ENCODE measurements at places on chromosomes 4 and X.
A peak's percentile ranks its signal among the peaks of the same experiment; 100 is the strongest.

GRCh38 chr4:1021386-1022050 lies 10.1 kb downstream of the FGFRL1 start:
- DNase-seq: no peak

DNA sequence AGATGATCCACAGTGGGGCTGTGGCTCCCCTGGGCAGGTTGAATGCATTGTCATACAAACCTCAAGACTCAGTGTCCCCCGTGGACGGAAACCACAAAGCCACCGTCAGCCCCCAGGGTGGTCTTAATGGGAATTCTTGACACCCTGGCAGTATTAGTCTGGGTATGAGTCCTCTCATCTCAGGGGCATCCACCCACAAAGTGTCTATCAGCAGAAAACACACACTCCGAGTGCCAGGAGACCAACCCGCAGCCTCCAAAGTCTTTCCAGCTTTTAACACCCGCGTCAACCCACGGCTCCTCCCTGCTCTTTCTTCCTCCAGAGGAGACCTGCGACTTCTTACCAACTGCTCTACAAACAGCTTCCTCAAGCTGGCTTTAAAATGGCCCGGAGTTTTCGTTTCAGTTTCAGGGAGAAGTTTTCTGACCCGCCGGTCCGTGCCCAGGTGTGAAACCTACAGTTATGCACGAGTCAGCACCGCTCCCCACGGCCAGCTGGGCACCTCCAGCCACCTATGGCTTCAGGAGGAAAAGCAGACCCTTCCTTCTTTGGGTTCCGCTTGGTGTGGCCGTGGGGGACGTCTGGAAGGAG lies 14.4 kb upstream of the ASMTL start:
- no peak for DNase-seq

DNA sequence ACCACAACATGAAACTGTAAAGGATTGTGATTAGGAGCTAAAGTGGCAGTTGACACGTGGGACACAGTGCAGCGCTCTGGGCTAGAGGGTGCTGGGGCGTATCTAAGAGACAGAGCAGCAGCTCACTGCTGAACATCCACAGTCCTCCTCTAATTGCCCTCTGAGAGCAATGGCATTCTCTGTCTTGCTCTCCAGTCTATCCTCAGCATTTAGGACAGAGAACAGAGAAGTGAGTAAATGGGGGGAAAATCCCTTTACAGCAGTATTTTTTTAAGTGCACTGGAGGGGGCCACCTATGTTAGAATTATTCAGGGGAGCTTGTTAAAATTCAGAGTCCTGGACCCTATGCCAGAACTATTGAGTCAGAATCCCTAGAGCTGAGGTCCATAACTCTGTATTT lies 4.2 kb upstream of the TMEM154 start:
- DNase-seq: no peak

DNA sequence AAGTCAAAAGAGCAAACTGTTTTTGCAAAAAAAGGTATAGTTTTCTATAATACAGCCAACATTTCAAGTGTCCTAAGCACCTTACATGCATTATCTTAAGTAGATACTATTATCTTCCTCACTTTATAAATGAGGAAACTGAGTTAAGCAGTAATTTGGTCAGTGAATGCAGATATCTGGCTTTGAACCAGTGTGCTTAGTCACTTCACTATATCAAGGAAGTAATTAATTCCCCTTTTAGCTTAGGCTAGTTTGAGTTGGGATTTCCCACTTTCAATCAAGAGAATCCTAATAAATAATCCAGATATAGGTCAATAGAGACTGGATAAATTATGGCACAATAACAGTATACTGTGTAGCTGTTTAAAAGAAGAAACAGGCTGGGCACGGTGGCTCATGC lies 14.8 kb downstream of the SPINK2 start:
- DNase-seq: no peak

GRCh38 chr4:145170223-145170622 lies 10.2 kb downstream of the OTUD4 start:
- DNase-seq: no peak

DNA sequence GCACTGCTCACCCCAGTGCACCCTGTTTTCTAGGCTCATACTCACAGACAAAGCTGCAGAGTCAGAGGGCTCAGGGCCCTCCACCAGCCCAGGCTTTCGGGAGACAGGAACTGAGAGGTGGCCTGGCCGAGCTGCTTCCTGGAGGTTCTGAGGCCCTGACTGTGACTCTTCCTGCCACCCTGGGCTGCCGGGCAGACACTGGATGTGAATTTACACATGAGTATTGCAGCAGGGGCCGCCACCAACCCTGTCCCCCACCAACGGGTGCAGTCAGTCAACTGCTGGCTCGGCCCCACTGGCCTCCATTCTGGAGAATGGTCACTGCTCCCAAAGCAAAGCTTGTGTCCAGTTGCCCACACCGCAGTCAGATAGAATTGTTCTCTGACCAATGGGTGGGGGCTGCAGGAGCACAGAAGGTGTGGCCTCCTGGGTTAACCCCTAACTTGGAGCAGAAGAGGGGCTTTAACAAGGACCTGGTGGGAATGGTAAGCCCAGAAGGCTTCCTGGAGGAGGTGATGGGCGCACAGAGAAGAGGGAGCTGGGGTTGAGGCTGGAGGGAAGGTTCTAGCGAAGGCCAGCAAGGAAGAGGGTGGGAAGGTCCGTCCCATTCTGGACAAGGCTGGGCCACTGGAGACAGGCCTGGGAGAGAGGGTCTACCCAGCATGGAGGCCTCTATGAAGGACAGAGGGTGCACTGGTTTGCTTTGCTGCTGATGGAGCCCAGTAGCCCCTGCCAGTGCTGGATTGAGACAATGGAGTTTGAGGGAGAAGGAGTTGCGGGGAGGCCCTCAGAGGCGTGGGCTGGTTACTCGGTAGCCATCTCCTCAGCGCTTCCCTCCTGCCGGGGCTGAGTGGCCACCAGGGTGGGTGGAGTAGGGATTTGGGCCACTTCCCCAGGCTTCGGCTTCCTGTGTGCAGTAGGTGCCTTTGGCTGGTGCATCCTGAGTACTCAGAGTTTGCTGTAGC lies 135.3 kb downstream of the CPZ start:
- DNase-seq: no peak

DNA sequence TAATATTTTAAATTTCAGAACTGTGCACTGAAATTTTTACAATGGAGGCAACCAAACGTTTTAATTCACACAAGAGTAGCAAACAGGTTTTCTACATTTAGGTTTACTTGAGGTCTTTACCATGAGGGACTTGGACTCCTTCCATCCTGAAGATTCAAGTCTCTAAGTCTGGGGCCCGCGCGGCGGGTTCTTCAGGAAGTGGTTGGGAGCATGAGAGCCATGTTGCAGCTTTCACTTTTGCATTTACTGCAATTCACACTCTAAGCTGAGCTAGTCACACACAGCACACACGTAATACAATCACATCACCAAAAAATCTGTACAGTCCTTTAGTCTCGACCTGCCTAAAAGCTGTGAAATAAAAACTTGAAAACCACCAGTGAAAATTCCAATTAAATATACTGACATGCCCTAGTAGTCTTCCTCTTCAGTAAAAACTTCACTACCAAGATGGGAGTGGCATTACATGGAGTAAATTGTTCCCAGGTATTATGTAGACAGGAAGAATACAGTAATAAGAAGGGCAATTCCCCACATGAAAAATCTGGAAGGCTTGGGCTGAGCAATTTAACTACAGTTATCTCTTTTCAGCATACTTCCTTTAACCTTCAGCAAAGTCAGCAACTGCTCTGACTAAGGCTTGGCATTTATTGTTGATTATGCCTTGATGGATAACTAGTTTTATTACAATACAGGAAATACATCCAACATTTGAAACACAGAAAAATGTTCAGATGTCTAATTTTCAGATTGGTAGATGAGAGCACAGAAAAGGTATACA lies 571.1 kb upstream of the DIPK2B start:
- DNase-seq: no peak

DNA sequence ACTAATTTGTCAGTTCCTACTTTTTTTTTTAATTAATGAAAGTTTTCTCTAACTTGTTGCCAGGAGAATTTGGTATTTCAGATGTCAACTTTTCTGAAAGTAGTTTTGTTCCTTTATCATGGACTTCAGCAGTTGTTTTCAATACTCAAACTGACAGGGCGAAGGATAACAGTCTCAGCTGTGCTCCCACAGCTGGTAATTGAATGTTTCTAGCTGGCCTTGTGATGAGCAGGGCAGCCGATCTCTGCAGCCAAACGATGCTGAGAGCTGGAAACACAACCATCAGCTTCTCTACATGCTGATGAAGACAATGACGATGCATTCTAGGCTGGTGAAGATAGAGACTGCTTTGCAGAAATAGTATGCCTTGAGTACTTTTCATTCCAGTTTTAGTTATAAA lies 130.0 kb upstream of the MAP9 start:
- no peak for DNase-seq

DNA sequence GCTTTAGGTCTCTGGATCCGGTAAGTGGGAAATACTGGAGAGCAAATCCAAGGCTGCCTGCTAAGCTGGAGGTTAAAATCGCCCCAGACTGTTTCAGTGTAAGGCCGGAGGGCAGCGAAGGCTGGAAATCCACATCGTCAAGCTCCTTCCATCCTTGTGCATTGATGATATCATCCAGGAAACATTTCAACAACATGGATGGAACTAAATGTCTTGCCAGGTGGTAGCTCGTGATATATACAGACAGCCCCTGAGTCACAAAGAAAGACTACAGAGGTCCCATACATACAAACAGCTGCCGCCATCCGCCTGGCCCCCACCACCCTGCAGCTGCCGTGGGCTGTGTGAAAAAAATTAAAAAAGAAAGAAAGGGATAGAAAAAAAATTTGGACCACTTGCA lies 148.9 kb upstream of the RBPJ start:
- DNase-seq: peak; percentile 37

DNA sequence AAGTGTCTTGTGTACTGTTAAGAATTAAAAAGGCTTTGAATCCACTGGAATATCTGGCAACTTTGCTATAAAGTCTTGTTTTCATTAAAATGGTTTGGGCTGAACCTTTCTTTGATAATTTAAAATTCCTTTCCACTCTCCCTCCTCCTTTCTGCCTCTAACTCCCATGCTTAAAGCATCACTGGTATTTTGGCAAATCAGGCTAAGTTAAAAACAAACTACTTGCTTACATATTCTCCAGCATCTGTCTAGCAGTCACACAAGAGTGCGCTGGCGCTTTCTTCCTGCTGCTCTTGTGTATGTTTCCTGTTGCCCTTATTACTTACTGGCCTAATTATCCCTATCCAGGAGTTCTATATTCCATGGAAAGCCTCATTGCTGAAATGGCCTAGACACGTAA lies 136.6 kb downstream of the VEGFC start:
- no peak for DNase-seq

DNA sequence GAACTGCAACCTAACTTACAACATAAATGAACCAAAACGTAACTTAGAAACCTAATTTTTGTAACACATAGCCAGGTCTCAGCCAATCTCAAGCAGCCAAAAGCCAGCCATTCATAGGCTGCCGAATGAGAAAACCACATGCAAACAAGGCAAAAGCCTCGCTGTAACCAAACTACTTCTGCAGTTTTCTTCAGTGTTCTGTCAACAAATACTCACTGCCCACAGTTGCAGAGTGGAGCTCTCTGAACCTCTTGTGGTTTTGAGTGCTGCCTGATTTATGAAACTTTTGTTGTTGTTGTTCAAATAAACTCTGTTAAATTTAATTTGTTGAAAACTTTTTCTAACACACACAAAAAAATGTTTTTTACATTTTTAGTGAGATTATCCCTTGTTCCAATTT lies 251.2 kb downstream of the PAPSS1 start:
- DNase-seq: no peak

DNA sequence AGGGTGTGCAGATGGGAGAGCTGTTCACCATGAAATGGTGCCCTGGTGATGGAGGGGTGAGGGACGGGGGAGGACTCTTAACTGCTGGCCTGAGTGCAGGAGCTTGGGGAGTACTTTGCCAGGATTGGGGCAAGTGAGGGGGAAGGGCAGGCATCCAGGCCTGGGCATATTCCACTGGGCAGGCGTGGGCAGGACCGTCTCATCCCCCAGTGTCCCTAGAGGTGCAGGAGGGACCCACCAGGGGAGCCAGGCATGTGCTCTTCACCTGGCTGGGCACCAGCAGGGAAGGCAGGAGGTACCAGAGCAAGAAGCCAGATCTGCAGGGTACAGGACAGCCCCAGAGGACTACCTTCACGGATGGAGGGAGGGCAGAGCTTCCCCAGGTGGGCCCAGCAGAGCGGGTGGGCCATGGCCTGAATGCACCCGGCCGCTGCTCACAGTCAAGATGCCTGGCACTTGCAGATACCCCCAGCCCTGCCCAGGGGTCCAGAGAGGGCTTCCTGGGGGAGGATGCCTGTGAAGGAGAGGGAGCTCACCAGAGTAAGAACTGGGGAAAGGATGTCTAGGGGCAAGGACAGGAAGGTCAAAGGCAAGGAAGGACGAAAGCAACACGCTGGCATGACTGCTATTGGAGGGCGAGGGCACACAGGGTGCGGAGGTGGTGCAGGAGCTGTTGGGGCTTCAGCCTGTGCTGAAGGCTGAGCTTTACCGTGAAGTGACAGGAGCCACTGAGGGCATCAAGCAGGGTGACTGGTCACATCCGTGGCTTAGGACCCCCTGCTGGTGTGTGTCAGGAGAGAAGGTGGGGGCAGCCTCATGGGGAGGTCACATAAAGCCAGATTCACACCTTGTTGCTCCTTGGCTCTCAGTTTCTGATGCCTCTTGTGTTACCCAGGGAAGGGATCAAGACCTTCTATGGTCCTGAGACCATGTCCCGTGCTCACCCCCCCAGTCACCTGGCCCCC lies 68.2 kb upstream of the NKX1-1 start:
- no peak for DNase-seq

DNA sequence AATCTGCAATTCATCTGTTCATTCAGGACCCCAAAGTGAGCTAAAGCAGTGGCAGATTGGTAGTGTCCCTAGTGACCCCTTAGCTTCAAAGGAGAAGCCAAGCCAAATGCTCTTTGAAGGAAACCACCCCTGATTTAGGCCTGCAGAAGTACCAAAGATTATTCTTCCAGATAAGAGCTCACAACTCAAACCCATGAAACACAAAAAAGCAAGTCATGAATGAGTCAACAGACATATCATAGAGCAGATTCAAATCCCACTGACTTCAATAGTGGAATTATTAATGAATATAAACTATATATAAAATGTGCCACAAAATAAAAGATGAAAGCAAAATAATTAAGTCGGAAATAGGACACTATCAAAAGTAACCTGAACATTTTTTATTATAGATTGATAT lies 197.6 kb downstream of the SCFD2 start:
- no peak for DNase-seq

GRCh38 chr4:155005395-155006090 lies 202.9 kb upstream of the NPY2R start:
- DNase-seq: peak; percentile 11

DNA sequence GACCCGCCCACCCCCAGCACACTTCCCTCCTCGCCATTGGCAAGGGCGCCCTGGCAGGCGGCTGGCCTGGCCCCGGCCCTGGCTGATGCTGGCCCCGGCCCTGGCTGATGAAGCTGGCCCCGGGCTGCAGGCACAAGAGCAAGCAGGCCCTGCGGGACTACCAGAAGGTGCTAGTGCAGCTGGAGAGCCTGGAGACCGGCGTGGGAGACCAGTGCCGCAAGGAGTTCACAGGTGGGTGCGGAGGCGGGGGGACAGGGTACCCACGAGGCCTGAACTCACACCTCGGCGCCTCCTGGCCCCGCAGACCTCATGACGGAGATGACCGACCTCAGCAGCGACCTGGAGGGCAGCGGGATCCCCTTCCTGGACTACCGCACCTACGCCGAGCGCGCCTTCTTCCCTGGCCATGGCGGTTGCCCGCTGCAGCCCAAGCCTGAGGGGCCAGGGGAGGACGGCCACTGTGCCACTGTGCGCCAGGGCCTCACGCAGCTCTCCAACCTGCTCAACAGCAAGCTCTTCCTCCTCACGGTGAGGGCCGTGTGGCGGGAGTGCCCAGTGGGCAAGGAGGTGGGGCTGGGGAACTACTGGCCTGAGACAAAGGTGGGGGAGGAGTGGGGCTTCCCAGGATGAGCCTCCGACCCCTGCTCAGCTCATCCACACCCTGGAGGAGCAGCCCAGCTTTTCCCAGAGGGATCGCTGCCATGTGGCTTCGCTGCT lies 6.1 kb upstream of the SRPK3 start:
- DNase-seq: no peak
